NCI-H2029 (cell line): ENCODE measurements at places on chromosomes 2 and 18.

- no peak for DNase-seq
Measured at GRCh38 chr2:235303499-235304291, 190.1 kb upstream of the AGAP1 start.

DNA sequence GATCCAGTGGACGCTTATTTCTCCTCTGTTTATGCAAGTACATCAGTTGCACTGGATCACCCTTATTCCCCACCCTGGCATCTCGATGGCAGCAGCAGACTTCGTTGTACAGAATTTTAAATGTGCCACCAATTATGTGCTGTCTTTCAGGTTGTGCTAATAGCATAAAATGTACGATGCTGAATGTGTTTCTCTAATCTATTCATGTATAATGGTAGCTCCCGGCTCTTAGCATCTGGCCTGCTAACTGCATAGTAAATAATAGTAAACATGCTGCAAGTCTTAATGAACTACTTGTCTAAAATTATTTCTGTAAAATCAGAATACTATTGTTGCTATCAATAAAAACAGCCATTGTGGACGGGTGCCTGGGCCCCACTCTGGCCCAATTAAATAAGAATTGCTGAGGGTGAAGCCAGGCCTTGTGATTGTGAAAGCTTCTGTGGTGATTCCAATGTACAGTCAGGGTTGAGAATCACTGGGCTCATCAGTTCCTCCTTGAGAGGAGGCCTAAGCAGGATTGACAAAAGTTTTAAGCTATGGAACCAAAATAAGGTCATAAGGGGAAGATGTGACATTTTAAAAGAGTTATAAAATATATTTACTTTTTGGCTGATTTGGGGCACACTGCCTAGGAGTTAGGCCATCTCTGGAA is 14.4 kb upstream of the MYO3B start:
- no peak for DNase-seq

- DNase-seq, result peak; percentile 66
Measured at GRCh38 chr2:130372055-130372832, 16.4 kb downstream of the PTPN18 start.

DNA sequence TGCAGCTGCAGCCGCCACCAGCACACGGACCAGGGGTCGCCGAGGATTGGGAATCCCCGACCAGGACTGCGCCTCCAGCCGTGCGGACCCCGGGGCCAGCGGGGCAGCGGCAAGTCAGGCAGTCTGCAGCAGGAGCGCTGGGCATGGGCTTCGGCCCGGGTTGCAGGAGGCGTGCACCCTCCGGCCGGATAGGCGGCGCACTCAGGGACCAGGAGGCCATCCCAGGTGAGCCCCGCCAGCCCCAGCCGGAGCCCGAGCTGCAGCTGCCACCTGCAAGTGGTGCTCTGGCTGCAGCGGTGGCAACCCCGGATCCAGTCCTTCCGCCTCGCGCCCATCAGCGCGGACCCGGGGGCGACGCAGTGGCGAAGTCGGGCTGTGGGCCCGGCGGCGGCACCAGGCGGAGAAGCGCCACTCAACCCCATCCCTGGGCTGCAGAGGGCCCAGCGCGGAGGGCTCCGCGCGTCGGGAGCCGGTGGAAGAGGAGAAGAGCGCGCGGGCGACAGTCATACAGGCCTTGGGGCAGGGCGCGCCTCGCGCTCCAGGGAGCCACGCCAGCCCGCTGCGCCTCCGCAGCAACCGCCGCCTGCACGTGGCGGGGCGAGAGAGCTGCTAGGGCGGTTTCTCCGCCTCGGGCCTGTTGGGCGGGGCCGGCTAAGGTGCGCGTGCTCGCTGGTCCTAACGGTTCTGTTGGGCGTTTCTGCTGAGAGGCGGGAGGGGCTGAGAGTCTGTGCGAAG is 73.8 kb downstream of the RPIA start:
- peak; percentile 64 for DNase-seq

GRCh38 chr18:45116116-45116515 is 435.4 kb downstream of the SETBP1 start:
- no peak for DNase-seq

DNA sequence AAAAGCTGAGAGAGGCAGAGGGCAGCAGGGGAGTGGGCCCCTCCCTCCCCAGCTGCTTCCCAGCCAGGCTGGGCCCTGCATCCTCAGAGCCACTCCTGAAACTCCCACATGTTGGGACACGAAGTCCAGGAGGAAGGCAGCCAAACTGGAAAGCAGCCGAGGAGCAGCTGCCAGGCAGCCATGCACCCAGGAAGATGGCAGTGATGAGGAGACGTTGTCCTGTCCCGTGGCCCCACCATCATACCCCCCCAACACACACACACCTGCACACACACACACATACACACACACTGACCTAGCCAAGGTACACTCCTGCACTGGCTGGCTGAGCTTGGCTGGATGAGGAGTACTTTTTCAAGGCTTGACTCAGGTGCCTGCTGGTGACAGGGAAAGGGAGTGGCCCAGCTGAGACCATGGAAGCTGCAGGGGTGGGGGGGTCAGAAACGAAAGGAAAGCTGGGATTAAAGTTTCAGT is 106.0 kb downstream of the CYP26B1 start:
- DNase-seq, result no peak

GRCh38 chr18:22176420-22177326 is 7.3 kb downstream of the GATA6 start:
- DNase-seq, result no peak

DNA sequence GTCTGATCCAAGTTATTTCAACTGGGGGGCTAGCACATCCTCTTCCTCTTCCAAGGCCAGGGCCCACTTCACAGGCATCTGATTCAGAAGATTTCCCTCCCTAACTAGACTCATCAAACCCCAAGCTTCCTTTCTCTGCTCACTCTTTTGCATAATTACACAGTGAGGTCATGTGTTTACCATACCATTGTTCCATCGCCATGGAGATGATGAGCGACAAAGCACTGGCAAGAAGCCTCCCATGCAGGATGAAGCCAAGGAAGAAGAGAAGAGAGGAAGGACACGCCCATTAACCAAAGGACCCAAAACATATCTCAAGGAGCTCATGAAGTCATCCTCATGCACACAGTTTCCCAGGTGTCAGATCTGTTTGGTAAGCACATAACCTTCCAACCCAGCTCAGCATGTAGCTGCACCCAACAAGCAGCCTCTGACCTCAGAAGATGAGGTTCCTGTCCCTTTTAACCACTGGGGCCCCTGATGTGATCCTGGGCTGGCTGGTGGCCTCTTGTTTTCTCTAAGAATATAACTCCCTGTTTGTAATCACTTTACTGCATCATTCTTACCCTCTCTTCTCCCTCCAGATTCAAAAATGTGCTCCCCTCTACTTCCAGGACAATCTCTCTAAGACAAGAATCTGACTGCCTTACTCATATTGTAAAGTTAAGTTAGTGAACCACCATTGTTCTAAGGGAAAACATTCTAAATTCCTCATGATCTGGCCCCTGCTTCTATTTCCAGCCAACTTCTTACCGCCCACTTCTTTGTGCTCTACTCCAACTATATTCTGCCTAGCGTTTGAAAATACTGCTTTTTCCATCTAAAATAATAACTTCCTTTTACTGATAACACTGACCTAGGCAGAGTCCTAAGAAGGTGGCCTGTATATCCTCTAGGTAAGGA is 190.1 kb downstream of the TTC32 start:
- DNase-seq, result peak; percentile 85
